Fibroblast of skin of left quadriceps (primary cell): ENCODE measurements at places on chromosomes 1 and 21.
A peak's percentile ranks its signal among the peaks of the same experiment; 100 is the strongest.

DNA sequence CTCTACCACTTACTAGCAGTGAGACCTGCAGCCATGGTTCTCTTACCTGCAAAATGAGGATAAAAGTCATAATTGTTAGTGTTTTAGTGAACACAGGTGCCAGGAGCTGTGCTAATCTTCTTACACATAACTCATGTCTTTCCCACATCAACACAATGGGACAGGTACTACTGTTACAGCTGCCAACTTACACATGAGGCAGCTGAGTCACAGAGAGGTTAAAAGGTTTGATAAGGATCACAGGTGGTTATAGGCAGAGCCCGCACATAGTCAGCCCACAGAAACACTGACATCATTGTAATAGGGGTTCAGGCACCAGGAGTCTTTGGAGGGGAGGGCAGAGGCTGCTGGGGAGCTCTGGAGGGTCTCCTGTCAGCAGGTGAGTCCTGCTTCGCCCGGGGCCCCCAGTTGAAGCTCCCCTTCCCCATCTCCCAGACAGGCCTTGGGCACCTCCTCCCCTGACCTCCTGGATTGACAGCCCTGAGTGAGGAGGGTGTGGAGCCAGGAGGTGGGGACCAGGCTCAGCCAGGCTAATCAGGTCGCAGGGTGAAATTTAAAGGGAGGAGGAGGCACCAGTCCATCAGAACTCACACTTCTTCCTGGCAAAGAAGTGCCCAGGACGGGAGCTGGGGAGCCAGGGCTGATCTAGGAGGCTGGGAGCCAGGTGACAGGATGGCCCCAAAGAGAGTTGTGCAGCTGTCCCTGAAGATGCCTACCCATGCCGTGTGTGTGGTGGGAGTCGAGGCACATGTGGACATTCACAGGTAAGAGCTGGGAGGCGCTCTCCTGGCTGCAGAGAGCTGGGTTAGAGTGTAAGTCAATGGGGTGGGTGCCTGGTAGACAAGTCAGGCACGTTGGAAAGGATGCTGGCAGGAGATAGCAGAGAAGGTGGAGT lies at the start of gene PADI1:
Gene PADI1 (plus strand): TSS at position 583 of the 895 bp plus-strand sequence. CDS start 90 bp downstream, at position 673.
- DNase-seq = no peak

DNA sequence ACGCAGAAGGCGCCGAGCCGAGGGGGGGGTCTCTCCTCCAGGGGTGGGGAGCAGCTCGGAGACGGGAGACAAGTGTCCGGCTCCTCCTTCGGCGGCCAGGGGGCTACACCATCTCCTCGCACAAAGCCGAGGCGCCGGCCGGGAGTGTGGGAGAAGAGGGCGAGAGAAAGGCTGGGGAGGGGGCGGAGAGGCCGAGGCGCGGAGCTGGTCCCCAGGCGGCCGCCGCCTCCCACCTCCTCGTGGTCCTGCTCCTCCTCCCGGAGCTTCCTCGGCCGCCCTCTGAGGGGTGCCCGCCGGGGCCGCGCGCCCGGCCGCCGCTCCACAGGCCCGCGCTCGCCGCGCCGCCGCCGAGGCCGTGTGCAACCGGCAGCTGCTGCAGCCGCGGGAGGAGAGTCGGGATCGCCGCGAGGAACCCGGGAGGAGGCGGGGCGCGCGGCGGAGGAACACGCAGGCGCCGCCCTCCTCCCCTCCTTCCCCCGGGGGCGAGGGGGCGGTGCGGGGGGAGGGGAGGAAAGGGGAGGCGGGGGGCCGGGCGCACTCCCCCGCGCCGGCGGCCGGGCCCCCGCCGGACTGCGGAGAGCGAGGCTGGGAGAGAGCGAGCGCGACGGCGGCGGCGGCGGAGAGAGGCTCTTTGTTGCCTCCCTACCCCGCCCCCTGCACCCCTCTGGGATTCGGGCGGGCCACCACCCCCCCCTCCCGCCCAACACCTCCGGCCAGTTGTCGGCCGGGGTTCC lies at the start of gene ENAH:
Gene ENAH (minus strand): TSS at position 395 of the 734 bp plus-strand sequence. CDS start 433 bp downstream, outside the sequence.
- peak; percentile 72 for DNase-seq

- DNase-seq = no peak
These were observed 339.9 kb downstream of the NTNG1 start for GRCh38 chr1:107480548-107481415.

GRCh38 chr1:221892301-221892830 lies 150.5 kb upstream of the DUSP10 start:
- no peak for DNase-seq

DNA sequence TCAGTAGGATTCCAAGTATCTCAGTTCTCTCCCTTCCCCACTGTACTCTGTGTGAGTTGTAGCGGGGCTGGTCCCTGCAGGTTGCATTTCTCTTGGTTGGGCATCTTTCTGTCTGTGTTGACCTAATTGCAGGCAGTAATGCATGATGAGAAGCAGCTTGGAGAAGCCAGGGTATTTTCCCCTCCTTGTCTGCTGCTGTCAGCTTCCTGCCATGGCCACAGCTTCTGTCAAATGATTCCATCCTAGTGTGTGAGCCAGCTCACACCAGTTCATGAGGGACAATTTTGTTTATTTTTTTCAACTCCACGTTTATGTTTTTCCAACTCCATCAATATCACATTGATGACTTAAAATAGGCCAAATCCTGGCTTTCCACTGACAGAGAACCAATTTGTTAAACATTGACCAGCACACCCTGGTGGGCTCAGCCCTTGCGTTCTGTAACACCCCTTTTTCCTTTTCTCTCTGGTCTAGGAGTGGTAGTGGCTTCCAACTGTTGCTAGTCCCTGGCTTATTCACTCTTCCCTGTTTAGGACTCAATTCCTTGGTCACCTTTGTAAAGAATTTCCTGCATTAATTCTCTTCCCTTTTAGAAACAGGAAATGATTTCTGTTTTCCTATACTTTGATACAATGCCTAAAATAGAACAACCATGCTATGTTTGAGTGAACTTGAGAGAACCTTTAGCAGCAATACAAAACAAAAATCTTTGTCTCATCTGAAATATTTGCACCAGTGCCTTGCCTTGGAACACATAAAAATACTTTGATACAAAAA lies 44.9 kb upstream of the APOBEC4 start:
- DNase-seq = no peak

- no peak for DNase-seq
These were observed 15.4 kb downstream of the MOV10 start for GRCh38 chr1:112689842-112690237.

- no peak for DNase-seq
These were observed 54.2 kb downstream of the BTBD8 start for GRCh38 chr1:92134331-92134730.

- DNase-seq = peak; percentile 3
These were observed 262.1 kb downstream of the PTPRU start for GRCh38 chr1:29498126-29499103.

DNA sequence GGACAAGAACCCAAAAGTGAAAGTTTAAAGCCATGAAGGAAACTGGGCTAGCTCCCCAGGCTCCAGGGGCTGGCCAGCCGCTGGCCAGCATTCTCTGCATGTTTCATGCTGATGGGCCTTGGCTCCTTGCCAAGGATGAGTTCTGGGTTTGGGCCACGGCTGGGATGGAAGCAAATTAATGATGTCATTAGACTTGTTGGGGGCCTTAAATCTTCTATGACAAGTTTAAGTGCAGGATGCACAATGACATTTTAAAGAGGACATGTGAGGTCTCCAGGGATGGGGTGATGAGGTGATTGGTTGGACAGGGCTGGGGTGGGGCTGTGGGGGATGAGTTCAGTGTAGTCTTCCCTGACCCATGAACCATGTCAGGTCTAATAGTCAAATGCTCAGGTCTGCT lies 199.6 kb downstream of the TRABD2B start:
- DNase-seq = no peak

DNA sequence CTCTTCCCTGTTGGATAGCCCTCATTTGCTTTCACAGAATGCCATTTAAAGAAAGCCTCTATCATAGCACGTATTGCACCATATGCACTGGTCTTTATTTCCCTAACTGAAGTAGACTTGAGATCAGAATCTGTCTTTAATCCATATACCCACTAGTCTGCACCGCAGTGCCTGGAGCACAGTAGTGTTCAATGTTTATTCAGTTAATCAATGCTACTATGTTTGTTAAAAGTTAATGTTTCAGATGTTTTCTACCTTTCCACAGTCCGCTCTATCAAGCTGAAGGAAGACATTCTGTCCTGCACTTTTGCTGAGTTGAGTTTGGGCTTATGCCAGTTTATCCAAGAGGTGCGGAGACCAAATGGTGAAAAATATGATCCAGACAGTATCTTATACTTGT lies 139.2 kb downstream of the ZMYM4 start:
- no peak for DNase-seq

- DNase-seq = no peak
These were observed 52.4 kb upstream of the C1orf53 start for GRCh38 chr1:197850042-197850441.

GRCh38 chr1:221810406-221810805 lies 68.5 kb upstream of the DUSP10 start:
- peak; percentile 74 for DNase-seq

DNA sequence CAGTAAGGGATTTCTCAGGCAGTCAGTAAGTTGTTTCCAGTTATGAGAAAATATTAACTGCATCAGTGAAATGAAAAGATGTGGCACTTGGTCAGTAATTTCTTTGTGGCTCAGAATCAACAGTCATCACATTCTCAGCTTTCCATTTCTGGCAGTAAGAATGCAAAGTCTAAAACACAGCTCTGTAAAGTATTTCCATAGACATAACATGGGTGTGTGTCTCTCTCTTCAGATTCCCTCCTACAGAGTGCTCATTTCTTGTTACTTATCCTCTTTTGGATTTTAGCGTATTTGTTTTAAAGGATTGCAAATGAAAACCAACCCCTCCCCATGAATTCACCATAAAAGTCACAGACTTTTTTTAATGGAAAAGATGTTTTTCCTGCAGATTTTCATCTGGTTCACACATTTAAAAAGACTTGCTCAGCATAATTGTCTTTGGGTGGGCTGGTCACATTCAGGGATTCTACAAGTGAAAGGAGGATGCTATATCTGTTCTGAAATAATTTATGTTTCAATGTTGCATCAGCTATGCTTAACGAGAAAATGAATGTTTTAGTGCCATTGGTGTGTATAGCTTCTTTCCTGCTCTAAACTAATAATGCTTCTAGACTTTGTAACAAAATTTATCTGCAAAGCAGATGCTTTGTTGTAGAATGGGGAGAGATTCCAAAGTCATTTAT lies 34.6 kb upstream of the CD55 start:
- no peak for DNase-seq

- peak; percentile 96 for DNase-seq
These were observed 78.0 kb downstream of the HLX start for GRCh38 chr1:220957233-220957605.

GRCh38 chr21:40839521-40839920 lies 7.4 kb downstream of the DSCAM start:
- DNase-seq = no peak
